Muscle of arm (tissue), 14 donors: ENCODE measurements at places on chromosomes 2 and 18.

DNA sequence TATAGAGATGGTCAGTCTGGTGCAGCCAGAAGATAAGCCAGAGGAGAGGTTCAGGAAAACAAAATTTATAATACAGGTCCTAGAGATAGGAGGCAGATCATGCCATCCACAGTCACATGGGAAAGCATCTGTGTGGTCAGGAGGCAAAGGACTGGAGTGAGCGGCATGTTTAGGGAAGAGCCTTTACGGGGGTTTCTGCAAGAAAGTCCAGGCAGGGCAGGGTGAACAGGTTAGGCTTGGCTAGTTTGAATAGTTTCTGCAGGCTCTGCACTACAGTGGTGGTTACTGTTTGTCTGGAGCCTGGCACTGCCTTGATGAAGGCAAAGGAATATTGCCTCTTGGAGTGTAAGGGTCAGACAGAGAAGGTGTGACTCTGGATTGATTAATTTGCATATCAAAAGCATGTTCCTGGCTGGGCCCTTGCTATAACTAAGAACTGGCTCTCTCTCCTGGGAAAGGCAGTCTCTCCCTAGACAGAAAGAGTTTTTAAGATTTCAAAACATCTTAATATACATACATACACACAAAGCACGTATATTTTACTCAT, 1034.7 kb upstream of the CHAC2 start:
- no peak for DNase-seq

DNA sequence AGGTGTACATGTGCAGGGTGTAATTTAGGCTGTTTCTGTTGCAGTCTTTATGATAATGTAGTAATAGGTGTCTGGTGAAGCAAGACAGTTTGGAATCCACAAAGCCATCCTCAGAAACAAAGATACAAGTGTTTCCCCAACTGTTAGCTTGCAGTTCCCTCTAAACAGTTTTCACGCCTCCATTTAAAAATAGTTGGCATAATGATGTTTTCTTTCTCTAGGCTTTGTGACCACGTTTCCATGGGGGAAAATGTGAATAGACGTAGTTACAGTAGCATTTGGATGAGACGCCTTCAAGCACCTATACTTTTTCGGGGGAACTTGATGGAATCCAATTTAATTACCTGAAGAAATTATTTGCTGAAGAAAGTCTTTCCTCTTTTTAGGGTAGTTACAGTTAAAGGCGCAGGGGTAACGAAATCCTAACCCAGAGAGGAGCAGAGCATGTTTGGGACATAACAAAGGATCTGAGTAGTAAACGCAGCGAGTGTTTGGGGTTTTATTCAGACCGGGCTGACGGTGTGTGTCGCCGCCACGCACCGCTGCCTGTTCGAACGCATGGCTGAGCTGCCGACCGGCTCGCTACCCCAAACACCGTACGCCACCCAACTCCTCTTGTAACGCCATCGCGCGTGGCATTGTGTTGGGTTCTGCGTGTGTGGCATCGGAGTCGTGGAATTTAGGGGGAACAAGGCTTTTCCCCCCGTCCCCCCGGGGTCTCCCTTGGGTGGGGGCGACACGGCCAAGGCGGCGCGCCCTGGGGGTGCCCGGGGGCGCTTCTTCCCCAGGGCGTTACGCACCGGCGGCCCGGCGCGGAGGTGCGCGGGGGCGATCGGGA, 681 bp upstream of the NRP2 start:
- no peak for DNase-seq

- DNase-seq = no peak
Measured at GRCh38 chr2:206154197-206154596, 5.0 kb downstream of the NDUFS1 start.

DNA sequence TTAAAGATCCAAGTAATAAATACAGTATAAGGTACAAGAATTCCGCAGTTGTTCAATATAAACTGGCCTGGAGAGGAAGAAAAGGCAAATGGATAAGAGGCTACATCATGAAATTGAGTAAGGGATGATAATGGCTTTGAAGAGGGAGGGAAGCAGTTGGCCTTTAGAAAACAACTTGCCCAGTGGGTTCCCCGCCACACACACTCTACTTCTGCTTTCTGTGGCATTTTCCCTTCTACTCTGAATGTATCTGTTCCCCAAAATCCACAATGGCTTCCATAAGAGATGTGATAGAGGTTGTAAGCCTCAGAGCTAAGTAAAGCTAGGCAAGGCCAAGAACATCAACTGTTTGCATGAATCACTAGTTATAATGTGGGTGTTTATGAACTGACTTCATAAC, 221.3 kb downstream of the MBD2 start:
- no peak for DNase-seq

DNA sequence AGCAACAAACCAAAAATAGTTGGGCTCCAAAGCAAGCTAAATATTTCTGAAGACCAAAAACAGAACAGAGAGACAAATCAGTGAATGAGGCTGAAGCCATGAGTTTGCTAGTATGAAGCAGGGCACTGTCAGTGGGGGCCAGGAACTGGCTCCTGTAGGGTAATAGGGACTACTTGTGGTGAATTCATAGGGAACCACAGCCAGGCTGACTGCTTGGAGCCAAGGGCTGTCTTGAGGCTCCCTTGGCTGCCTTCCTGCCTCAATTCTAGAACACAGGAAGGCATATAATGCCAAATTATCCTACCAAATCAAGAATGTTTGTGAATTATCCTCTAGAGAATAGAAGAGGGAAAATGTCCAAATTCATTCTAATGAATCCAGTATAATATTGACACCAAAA, 406.0 kb downstream of the CCDC85A start:
- DNase-seq = no peak

DNA sequence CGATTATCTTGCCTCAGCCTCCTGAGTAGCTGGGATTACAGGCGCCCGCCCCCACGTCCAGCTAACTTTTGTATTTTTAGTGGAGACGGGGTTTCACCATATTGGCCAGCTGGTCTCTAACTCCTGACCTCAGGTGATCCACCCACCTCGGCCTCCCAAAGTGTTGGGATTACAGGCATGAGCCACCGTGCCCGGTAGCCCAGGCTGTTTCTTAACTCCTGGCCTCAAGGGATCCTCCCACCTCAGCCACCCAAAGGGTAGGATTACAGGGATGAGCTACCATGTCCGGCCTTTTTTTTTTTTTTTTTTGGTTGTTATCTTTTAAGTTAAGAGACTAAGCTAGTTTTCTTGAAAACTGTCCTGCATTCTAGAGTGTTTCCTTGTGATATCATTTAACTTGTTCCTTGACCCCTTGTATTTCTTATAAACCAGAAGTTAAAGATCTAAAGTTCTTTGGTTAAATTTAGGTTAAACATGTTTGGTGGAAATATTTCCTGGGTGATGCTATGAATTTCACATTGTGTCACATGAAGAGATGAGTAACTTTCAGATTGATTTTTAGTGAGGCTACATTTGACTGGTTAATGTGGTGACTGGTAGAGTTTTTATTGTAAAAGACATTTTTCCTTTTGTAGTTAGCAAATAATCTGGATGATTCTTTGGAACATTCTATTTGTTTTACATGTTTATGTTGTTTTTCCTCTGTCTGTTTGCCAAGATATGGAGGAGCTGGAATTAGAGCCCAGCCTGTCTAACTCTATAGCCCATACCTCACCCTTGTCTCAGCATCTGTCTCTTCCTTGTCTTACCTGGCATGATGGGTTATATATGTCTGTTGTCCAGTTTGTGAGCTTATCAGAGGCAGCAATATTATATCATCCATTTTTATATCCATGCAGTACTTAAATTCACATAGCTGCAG, 5.2 kb downstream of the NCAPH start:
- no peak for DNase-seq
